ENCODE measurements at places on chromosomes 6 and 20.

DNA sequence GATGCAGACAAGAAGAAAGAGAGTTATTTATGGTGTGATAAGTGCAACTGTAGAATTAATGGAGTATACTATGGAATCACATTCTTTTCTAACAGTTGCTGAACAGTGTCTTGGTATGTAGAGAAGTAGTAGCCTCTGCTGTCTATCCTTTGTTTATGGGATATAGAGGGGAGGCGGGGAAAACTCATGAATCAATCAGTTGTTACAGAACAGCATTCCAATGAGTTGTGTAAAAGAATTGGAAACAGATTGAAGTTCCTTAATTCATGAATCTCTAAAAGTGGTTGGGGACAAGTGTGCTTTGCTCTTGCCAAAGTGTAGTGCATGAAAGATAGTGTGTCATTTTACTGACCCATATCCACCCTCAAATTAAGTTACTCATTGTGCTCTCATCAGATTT lies 77.7 kb downstream of the FLRT3 start:
- no peak overlapping the region for H3K27ac ChIP-seq
- no peaks in the 10 kb centered on the region for H3K27me3 ChIP-seq
- H3K4me1 ChIP-seq = no peaks in the 10 kb centered on the region

DNA sequence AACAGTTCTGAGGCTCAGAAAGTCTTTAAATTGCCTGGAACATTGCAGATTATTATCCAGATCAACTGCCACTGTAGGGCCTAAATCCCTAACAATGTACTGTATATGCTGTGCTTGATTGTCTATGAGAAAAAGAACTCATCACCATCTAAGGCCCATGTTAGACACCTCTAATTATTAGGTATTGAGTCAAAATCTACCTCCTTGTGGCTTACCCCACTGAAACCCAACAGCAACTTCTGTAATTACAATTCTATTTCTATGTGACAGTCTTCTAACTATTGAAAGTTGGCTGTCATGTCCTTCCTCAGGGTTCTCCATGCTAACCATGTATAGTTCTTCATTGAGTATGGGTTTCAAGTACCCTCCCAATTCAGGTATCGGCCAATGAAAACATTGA lies 13.9 kb downstream of the MCM9 start:
- no peaks in the 10 kb centered on the region for H3K4me1 ChIP-seq
- H3K36me3 ChIP-seq = peaks cover 9% of the 10 kb centered on the region
- no peak overlapping the region for H3K4me3 ChIP-seq

- no peaks in the 10 kb centered on the region for H3K36me3 ChIP-seq
- no peaks in the 10 kb centered on the region for H3K4me1 ChIP-seq
- no peak for DNase-seq
- no peaks in the 10 kb centered on the region for H3K27me3 ChIP-seq
Observed at GRCh38 chr6:37971711-37972390, 152.3 kb downstream of the ZFAND3 start.

- DNase-seq = no peak
- no peaks in the 10 kb centered on the region for H3K36me3 ChIP-seq
- no peaks in the 10 kb centered on the region for H3K4me1 ChIP-seq
- H3K4me3 ChIP-seq = no peak overlapping the region
- no peaks in the 10 kb centered on the region for H3K27me3 ChIP-seq
Observed at GRCh38 chr20:57759724-57760123, 49.9 kb upstream of the PMEPA1 start.

DNA sequence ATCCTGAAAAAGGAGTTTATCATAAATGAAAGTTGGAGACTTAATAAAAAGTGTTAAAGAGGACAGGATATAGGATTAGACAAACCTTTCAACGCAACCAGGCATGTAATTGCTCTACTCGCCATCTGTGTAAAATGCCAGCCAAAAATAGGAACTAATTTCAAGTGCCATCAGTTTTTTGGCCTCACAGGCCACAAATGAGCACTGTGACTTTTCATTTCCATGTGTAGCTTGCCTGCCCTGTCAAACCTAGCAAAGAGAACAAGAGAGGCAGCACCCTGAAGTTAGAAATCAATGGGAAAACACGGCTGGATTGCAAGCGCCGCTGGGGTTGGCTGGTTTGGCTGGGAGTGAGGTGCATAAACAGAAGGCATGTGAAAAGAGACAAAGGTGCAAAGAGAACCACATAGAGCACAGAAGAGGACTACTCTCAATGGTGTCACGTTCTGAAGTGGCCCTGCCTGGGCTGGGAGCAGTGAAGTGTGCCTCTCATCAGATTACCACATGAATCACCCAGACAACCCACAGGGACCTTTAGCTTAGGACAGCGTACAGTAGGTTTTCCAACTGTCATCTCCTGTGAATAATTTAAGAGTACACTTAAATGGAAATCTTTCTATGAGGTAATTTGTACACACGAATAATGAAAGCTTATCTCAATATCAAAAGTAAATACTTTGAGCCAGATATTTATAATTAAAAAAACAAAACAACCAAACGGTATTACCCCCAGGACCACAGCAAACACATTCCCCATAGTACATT lies 78.0 kb upstream of the NHSL1 start:
- H3K4me1 ChIP-seq = peaks cover 26% of the 10 kb centered on the region
- no peaks in the 10 kb centered on the region for H3K27me3 ChIP-seq
- no peak for DNase-seq
- no peaks in the 10 kb centered on the region for H3K36me3 ChIP-seq
- no peak overlapping the region for H3K4me3 ChIP-seq

- H3K36me3 ChIP-seq = no peaks in the 10 kb centered on the region
- H3K27me3 ChIP-seq = peaks cover 4% of the 10 kb centered on the region
- no peak overlapping the region for H3K27ac ChIP-seq
- H3K4me3 ChIP-seq = no peak overlapping the region
- H3K4me1 ChIP-seq = no peaks in the 10 kb centered on the region
Observed at GRCh38 chr20:2368621-2369020, 12.1 kb upstream of the TGM6 start.

- DNase-seq = no peak
- H3K36me3 ChIP-seq = peaks cover 14% of the 10 kb centered on the region
- H3K4me3 ChIP-seq = no peak overlapping the region
- no peaks in the 10 kb centered on the region for H3K27me3 ChIP-seq
- H3K27ac ChIP-seq = no peak overlapping the region
Observed at GRCh38 chr20:20411402-20411801, 43.5 kb downstream of the INSM1 start.

- no peak overlapping the region for H3K27ac ChIP-seq
- no peak for DNase-seq
- H3K27me3 ChIP-seq = no peaks in the 10 kb centered on the region
- no peaks in the 10 kb centered on the region for H3K4me1 ChIP-seq
Observed at GRCh38 chr6:113540466-113540865, 316.7 kb upstream of the MARCKS start.

DNA sequence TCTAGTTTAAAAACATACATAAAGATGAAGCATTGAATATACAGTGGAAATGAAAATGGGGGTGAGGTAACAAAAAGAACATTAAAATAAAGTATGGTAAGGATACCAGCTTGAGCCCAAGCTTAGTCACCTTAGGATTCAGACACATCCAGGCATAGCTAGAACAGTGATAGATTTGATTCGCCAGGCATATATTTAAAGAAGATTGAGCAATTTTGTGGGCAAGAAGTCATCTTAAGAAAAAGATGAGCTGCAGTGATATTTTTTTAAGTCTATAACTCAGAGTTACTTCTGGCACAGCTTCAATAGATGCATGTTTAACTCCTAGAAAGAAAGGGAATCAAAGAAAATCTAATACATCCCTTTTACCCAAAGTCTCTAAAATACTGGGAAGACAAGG lies 97.9 kb downstream of the BMP5 start:
- H3K36me3 ChIP-seq = no peaks in the 10 kb centered on the region
- H3K27me3 ChIP-seq = no peaks in the 10 kb centered on the region
- H3K4me3 ChIP-seq = no peak overlapping the region
- no peaks in the 10 kb centered on the region for H3K4me1 ChIP-seq
- no peak for DNase-seq

GRCh38 chr6:56043761-56044160 lies 168.4 kb upstream of the BMP5 start:
- no peak overlapping the region for H3K27ac ChIP-seq
- no peak for DNase-seq
- H3K27me3 ChIP-seq = no peaks in the 10 kb centered on the region

DNA sequence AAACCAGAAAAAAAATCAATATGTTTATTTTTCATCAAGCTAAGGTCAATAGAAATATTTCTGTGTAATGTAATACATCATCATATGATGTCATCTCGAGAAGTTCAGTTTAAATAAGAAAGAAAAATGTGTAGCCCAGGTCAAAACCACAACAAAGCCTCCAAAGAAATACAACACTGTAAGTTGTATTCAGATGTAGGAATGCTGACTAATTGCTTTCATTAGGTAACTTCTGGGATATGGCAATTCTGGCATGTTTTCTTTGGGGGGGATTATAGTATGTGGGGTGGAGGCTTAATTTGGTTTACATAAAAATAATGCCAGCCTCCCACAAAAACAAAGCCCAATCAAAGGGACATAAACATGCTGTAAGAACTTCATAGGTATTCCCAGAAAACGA lies 881.8 kb upstream of the CITED2 start:
- H3K27me3 ChIP-seq = no peaks in the 10 kb centered on the region
- H3K36me3 ChIP-seq = no peaks in the 10 kb centered on the region
- H3K4me1 ChIP-seq = no peaks in the 10 kb centered on the region
- H3K4me3 ChIP-seq = no peak overlapping the region

- no peak for DNase-seq
- H3K36me3 ChIP-seq = no peaks in the 10 kb centered on the region
- H3K4me3 ChIP-seq = no peak overlapping the region
- no peak overlapping the region for H3K27ac ChIP-seq
- H3K27me3 ChIP-seq = no peaks in the 10 kb centered on the region
Observed at GRCh38 chr6:90026216-90026615, 131.9 kb downstream of the GJA10 start.

DNA sequence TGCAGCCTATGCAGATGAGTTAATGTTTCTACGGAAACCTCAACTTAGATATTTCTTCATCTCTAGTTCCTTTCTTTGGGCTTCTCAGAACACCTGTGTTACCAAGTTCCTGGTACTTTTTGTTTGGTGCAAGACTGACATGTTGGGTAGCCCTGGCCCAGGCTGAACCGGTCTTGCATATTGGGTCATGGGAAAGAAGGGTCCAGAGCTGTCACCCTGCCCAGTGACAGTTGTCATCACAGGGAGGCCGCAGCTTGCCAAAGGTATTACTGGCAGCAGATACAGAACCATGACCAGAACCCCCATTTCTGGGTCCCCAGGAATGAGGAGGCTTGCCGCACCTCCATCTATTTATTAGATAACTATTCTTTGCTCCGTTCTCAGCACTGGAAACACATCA lies 40.2 kb downstream of the PDYN start:
- no peaks in the 10 kb centered on the region for H3K4me1 ChIP-seq
- no peak overlapping the region for H3K27ac ChIP-seq
- no peak for DNase-seq
- no peak overlapping the region for H3K4me3 ChIP-seq
- no peaks in the 10 kb centered on the region for H3K27me3 ChIP-seq
- no peaks in the 10 kb centered on the region for H3K36me3 ChIP-seq

- H3K4me3 ChIP-seq = no peak overlapping the region
- H3K27me3 ChIP-seq = no peaks in the 10 kb centered on the region
- no peaks in the 10 kb centered on the region for H3K36me3 ChIP-seq
- DNase-seq = no peak
- H3K27ac ChIP-seq = no peak overlapping the region
Observed at GRCh38 chr6:166375013-166375412, 7.7 kb downstream of the MPC1 start.

DNA sequence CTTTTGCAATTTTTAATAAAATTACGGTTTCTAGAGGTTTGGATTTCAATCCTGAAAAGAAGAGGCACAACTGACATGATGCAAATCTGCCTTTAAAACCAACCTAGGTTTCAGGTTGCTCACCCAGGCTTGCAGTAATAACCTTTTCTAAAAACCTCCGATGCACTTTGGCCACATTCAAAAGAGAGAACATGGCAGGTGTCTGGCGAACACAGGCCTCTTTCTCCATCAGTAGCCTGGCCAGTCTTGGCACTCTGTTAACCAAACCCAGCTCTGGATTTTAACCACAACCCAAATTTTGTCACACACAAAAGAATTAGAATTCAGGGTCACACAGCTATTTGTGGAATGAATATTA lies 55.8 kb upstream of the MAFB start:
- no peak overlapping the region for H3K4me3 ChIP-seq
- no peak overlapping the region for H3K27ac ChIP-seq
- H3K36me3 ChIP-seq = no peaks in the 10 kb centered on the region
- no peaks in the 10 kb centered on the region for H3K27me3 ChIP-seq
- no peaks in the 10 kb centered on the region for H3K4me1 ChIP-seq
- DNase-seq = no peak

DNA sequence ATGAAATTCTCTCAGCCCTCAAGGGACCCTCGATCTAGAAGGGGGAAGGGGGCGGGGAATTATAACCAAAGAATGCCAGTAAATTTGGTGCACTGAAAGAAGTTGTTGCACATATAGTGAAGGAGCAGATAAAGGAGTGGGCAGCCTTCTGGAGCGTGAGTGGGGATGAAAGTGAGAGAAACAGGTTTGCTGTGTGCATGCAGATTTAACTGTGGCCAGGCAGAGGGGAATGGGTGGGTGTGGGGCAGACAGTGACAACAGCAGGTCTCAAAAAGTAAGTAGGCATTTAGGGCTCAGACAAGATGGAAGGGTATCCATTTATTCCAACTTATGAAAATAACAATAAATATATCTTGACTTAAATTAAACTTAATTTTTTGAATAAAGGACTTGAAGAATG lies 149.1 kb downstream of the KCNQ5 start:
- H3K27me3 ChIP-seq = no peaks in the 10 kb centered on the region
- H3K27ac ChIP-seq = no peak overlapping the region
- H3K4me1 ChIP-seq = no peaks in the 10 kb centered on the region
- H3K4me3 ChIP-seq = no peak overlapping the region
- H3K36me3 ChIP-seq = no peaks in the 10 kb centered on the region
- no peak for DNase-seq

GRCh38 chr6:121523628-121524027 lies 88.2 kb downstream of the GJA1 start:
- H3K36me3 ChIP-seq = no peaks in the 10 kb centered on the region
- H3K4me3 ChIP-seq = no peak overlapping the region
- H3K27ac ChIP-seq = no peak overlapping the region
- DNase-seq = no peak

DNA sequence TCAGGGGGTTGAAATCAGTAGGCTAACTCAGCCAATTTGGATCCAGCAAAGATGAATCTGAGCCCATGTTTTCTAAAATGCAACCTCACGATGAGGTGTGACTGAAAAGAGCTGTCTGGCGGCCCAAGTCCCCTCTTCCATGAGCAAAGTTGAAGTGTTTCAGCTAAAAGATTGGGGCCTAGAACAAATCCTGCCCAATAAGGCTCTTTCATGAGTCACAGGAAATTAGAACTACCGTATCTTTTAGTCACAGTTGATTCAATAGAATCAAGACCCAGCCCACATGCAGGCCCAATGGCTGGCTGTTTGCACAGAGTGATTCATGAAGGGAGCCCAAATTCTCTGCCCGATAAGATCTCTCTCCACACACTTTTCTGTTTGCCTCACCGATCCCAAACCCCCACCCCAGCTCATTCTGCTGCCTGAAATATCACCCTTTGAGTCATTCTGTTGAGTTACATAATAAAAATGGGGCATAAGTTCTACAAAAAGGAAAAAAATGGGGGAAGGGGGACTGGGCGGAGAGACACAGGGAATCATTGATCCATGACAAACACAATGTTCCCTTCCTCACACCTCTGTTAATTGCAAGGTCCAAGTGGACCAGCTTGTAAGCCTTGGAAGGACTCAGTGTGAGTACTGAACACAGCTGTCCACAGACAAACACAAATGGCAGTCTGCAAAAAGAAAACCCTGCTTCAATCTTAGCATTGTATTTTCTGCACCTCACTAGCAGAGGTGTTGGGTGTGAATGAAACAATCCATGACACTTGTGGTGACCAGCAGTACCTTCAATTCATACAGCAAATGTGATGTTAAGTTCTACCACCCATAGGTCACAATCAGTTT lies 13.8 kb downstream of the FOXQ1 start:
- DNase-seq = no peak
- no peak overlapping the region for H3K27ac ChIP-seq
- H3K4me1 ChIP-seq = peaks cover 11% of the 10 kb centered on the region
- no peaks in the 10 kb centered on the region for H3K27me3 ChIP-seq
- H3K36me3 ChIP-seq = no peaks in the 10 kb centered on the region
- H3K4me3 ChIP-seq = no peak overlapping the region
